Natural killer cell (primary cell): ENCODE measurements at places on chromosomes 2 and 18.

- DNase-seq = no peak
- no peaks in the 10 kb centered on the region for H3K4me1 ChIP-seq
- H3K4me3 ChIP-seq = no peak overlapping the region
- H3K36me3 ChIP-seq = no peaks in the 10 kb centered on the region
These were observed 297.1 kb downstream of the AGPS start for GRCh38 chr2:177689623-177690022.

DNA sequence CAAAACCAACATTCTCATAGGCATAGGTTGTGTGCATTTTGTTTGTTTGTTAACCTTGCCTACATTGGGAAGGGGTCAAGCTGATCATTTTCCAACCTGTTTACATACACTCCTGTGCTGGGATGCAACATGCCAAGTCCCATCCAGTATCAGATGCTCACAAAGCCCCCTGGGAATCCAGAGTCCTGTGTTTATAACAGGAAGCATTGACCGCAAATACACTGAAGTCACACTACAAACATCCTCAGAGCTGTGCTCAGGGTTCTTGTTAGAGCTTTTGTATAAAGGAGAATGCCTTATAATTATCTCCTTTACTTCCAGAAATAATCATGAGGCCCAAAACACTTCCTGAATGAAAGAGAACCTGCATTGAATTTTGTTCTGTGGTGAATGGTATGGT is 488.7 kb upstream of the TCF4 start:
- DNase-seq = no peak
- H3K4me1 ChIP-seq = no peaks in the 10 kb centered on the region
- H3K27ac ChIP-seq = no peak overlapping the region
- H3K27me3 ChIP-seq = no peaks in the 10 kb centered on the region
- H3K36me3 ChIP-seq = no peaks in the 10 kb centered on the region

DNA sequence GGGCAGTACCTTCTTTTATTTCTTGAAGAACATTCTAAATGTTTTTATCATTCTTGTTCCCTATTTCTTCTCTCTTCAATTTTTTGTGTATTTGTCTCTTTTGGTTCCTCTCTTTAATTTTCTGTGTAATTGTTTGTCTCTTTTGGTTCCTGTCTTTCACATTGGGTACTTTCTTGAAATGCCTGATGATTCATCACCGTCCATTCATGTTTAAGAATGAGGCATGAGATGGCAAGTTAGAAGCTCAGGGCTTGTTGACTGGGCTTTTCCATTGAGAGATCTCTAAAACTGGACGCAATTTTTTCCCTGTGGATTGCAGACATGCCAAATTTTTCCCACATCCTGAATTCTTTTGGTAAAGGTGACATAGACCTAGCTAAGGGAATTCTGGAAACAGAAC is 33.7 kb upstream of the IL1R2 start:
- no peak overlapping the region for H3K27ac ChIP-seq
- no peaks in the 10 kb centered on the region for H3K4me1 ChIP-seq
- DNase-seq = no peak
- H3K4me3 ChIP-seq = no peak overlapping the region
- H3K27me3 ChIP-seq = no peaks in the 10 kb centered on the region

DNA sequence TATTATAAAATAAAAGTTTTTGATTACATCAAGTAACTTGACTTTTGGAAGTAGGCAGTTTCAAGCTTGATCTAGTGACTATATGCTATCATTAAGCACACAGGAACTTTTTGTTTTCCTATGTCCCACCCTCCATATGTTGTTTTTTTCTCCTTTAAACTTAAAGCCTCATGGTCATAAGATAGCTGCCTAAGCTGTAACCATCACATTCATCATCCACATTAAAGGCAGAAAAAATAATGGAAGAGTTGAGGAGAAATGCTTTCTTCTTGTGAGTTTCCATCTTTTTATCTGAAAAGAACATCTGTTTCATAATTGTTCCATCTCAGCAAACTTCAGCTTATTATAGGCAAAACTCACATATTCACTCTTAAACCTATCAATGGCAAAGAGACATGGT is 630.4 kb downstream of the STK39 start:
- H3K4me3 ChIP-seq = no peak overlapping the region
- H3K36me3 ChIP-seq = no peaks in the 10 kb centered on the region
- no peaks in the 10 kb centered on the region for H3K27me3 ChIP-seq
- H3K4me1 ChIP-seq = no peaks in the 10 kb centered on the region
- DNase-seq = no peak

- H3K27me3 ChIP-seq = no peaks in the 10 kb centered on the region
- peak overlapping the region; percentile 82 for H3K27ac ChIP-seq
- peak overlapping the region; percentile 65 for H3K4me3 ChIP-seq
- DNase-seq = no peak
- H3K4me1 ChIP-seq = peaks cover 40% of the 10 kb centered on the region
These were observed 891 bp upstream of the KHK start for GRCh38 chr2:27085673-27086089.

DNA sequence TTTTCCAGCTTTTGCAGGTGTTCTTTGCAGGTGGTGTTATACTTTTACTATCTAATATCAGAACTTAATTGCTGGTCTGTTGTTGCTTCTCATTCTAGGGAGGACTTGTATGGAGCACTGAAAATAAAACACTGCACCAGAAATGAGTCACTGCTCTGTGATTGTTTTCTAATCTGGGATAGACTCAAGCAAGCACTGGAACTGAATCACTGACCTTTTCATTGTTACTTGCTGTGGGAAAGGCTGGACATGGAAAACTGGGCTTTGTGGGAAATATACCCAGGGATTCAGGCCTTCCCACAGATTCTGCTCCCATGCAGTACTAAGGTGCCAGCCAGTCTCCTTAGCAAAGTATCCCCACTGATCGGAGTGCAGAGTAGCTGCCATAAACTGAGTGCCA is 470.0 kb upstream of the GCFC2 start:
- no peaks in the 10 kb centered on the region for H3K36me3 ChIP-seq
- no peaks in the 10 kb centered on the region for H3K27me3 ChIP-seq
- no peak overlapping the region for H3K4me3 ChIP-seq
- H3K4me1 ChIP-seq = no peaks in the 10 kb centered on the region
- no peak for DNase-seq

DNA sequence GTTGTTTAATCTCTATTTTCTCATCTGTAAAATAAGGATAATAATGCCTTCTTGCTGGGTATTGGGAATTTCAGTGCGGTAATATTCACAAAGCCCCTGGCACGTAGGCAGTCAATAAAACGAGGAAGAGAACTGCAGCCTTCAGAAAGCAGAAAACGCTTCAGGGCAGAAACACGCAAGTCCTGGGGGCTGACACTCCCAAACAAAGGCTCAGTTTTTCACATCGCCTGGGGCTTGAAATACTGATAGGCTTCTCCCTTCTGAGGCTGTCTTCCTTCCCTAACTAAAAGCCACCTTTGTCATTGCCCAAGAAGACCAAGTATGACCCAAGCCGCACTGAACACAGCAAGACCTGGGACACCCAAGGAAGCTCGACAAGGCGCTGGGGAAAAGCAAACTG is 32.4 kb downstream of the TMEM177 start:
- H3K4me1 ChIP-seq = no peaks in the 10 kb centered on the region
- no peaks in the 10 kb centered on the region for H3K36me3 ChIP-seq
- H3K27me3 ChIP-seq = no peaks in the 10 kb centered on the region
- H3K27ac ChIP-seq = no peak overlapping the region

DNA sequence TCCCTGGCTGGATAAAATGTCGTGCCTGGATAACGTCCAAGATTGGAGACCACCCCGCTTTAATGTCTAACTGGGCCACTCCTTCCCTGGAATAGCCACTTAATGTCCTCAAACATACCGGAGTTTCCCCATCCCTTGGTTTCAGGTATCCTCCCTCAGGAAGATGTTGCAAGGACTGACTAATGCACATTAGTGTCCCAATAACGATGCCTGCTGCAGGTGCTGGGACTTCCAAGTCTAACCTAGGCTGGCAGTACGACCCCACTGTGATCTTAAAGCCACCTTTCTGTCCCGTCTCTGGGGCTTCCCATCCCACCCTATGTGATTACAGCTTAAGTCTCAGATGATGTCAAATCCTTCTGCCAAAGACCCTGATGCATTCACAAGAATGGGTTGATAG is 1.1 kb upstream of the ATP6V1C2 start:
- peaks cover 6% of the 10 kb centered on the region for H3K4me1 ChIP-seq
- no peaks in the 10 kb centered on the region for H3K36me3 ChIP-seq
- H3K27me3 ChIP-seq = peaks cover 8% of the 10 kb centered on the region
- H3K4me3 ChIP-seq = no peak overlapping the region
- no peak for DNase-seq
- H3K27ac ChIP-seq = no peak overlapping the region

DNA sequence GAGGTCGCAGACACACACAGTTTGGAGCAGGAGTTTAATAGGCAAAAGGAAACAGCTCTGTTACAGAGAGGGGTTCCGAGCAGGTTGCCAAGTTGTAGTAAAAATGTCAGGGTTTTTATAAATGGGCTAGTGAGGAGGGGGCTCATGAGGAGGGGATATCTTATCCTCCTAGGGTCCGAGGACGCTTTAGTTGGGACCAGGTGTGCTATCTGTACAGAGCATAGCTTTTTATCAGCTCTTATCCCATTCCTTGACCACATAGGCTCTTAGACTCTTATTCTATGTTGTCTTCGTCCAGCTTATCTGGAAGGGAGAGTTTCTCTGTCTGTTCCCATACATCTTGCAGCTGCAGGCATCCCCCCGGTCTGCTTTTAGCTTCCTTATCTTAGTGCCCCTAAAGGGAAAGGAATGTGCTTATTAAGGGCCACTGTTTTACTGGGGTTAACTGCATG is 44.7 kb downstream of the PDK1 start:
- H3K4me1 ChIP-seq = no peaks in the 10 kb centered on the region
- H3K36me3 ChIP-seq = peaks cover 28% of the 10 kb centered on the region
- no peak overlapping the region for H3K27ac ChIP-seq
- no peaks in the 10 kb centered on the region for H3K27me3 ChIP-seq
- no peak overlapping the region for H3K4me3 ChIP-seq
- DNase-seq = no peak

DNA sequence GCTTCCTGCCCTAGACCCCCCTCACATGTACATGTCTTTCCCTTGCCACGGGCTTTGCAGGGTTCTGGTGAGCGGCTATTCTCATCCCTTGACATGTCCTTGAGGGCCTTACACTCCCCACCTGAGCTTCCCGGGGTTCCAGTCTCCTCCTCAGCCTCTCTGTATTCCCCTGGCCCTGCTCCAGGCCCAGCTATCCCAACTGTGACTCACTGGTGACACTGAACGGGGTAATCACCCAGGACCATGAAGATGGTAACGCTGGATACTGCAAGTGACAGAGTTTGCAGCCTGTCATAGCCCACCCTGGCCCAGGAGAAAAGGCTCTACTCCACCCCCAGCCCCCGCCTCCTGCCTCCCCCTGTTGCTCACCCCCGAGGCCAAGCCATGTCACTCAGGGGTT is 27.3 kb downstream of the KIF3C start:
- H3K4me1 ChIP-seq = peaks cover 3% of the 10 kb centered on the region
- no peak for DNase-seq
- no peak overlapping the region for H3K4me3 ChIP-seq
- H3K27me3 ChIP-seq = no peaks in the 10 kb centered on the region
- no peak overlapping the region for H3K27ac ChIP-seq

- H3K27me3 ChIP-seq = no peaks in the 10 kb centered on the region
- no peak for DNase-seq
- no peak overlapping the region for H3K4me3 ChIP-seq
These were observed 82.1 kb downstream of the ALK start for GRCh38 chr2:29839306-29839705.

- no peaks in the 10 kb centered on the region for H3K27me3 ChIP-seq
- no peak for DNase-seq
- peaks cover 20% of the 10 kb centered on the region for H3K36me3 ChIP-seq
- no peaks in the 10 kb centered on the region for H3K4me1 ChIP-seq
- no peak overlapping the region for H3K27ac ChIP-seq
These were observed 34.2 kb downstream of the ASXL2 start for GRCh38 chr2:25844089-25844488.

GRCh38 chr18:70037431-70038061 is 89.9 kb upstream of the CD226 start:
- no peaks in the 10 kb centered on the region for H3K27me3 ChIP-seq
- no peak overlapping the region for H3K27ac ChIP-seq
- no peaks in the 10 kb centered on the region for H3K4me1 ChIP-seq
- no peak overlapping the region for H3K4me3 ChIP-seq
- DNase-seq = no peak

- no peaks in the 10 kb centered on the region for H3K27me3 ChIP-seq
- DNase-seq = no peak
- H3K27ac ChIP-seq = peak overlapping the region; percentile 87
These were observed 602 bp downstream of the SNX17 start for GRCh38 chr2:27370816-27371620.

DNA sequence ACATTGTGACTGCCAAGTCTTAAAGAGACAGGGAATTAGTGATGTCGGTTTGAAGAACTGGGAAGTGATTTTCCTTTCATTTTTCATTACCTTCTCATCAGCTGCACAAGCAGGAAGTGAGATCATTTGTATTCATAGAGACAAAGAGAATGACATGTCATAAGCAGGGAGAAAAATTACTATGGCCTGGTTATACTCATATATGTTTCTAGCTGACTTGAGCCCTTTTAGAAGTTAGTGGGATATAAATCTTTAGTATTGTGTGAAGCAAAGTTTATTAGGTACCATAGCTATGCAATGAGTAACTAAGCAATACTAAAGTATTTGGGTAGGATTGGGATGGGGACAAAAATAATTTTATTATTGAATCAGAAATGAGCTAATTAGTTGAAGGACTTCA is 284.1 kb downstream of the PID1 start:
- H3K27me3 ChIP-seq = no peaks in the 10 kb centered on the region
- no peak overlapping the region for H3K4me3 ChIP-seq
- no peaks in the 10 kb centered on the region for H3K4me1 ChIP-seq
- H3K36me3 ChIP-seq = no peaks in the 10 kb centered on the region

GRCh38 chr18:21391074-21391673 is 149.1 kb downstream of the GREB1L start:
- H3K27ac ChIP-seq = no peak overlapping the region
- no peaks in the 10 kb centered on the region for H3K36me3 ChIP-seq
- DNase-seq = no peak
- H3K4me3 ChIP-seq = no peak overlapping the region
- H3K27me3 ChIP-seq = no peaks in the 10 kb centered on the region

- peaks cover 56% of the 10 kb centered on the region for H3K4me1 ChIP-seq
- peak overlapping the region; percentile 24 for H3K27ac ChIP-seq
- H3K36me3 ChIP-seq = no peaks in the 10 kb centered on the region
- H3K27me3 ChIP-seq = no peaks in the 10 kb centered on the region
These were observed 47.9 kb upstream of the KCNF1 start for GRCh38 chr2:10863837-10864236.

DNA sequence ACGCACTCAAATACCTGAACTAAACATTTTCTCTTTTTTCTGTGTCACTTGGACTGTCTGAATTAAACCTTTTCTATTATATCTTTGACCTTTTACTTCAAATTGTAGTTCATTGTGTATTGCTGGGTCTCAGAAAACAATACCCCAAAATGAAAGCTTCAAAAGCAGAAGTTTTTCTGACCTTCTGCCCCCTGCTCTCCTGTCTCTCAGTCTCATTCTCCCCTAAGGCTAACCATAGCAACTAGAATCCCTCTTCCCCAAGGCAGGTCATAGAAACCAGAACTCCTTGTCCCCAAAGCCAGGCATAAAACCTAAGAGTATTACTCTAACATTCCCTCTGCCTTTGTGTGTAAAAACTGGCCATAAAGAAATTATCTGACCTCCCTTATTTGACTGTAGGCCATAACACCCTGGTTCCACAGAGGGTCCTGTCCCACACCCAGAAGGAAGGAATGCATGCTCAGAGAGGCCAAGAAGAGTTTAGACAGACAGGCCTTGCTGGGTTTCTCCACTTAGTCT is 93.5 kb upstream of the B3GNT2 start:
- H3K36me3 ChIP-seq = no peaks in the 10 kb centered on the region
- DNase-seq = no peak
- H3K27me3 ChIP-seq = no peaks in the 10 kb centered on the region
- no peaks in the 10 kb centered on the region for H3K4me1 ChIP-seq
- H3K4me3 ChIP-seq = no peak overlapping the region

GRCh38 chr2:236997069-236997715 is 88.5 kb upstream of the COPS8 start:
- no peak overlapping the region for H3K27ac ChIP-seq
- DNase-seq = no peak
- H3K36me3 ChIP-seq = no peaks in the 10 kb centered on the region
- H3K27me3 ChIP-seq = no peaks in the 10 kb centered on the region
